ENCODE measurements at places on chromosomes 2 and 18. TPM values are rescaled to one million over a fixed set of nuclear protein-coding genes. Genes with fewer than 3 reads are reported as not detected.

AMER3 gene
- not detected for polyA plus RNA-seq

CACNB4 gene
- not detected for polyA plus RNA-seq

ZSWIM2 gene
- not detected for polyA plus RNA-seq

- peaks cover 16% of the 10 kb centered on the region for H3K36me3 ChIP-seq
- peaks cover 56% of the 10 kb centered on the region for H3K27me3 ChIP-seq
- H3K4me1 ChIP-seq = peaks cover 4% of the 10 kb centered on the region
- no peak for DNase-seq
Observed at GRCh38 chr18:37521510-37522465, 43.8 kb downstream of the CELF4 start.

DNA sequence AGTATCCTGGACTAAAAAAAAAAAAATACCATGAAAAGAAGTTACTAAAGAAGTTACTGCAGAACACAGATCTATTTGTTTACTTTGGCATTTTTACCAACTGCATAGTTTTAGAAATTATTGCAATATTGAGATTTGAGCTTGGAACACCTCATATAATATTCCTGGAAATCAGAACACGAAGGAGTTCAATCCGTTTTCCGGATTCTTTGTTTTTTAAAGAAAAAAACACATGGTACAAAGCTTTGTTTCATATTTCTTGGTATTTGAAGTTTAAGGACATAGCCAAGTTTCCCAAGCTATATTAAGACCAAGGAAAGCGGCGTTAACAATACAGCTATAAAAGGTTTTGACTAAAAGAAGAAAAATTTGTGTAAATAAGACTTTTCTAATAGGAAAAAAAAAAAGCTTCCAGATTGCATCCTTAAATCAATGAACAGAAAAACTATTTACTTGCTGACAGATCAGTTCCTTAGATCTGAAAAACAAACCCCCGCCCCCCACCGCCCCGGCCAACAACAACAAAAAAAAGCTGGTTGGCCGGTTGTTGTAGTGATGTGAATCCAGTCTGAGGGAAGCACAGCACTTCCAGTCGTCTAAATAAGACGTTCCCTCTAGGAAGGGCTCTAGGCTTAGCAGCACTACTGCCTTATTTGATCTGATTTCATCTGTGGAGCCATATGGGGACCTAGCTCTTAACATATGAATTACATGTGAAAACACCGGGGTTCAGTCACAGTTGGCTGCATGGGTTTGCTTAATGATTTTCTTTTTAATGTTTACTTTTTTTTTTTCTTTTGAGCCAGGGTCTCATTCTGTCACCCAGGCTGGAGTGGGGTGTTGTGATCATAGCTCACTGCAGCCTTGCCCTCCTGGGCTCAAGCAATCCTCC is 2.5 kb upstream of the RHOB start:
- no peak for DNase-seq
- peaks cover 9% of the 10 kb centered on the region for H3K27me3 ChIP-seq
- H3K4me1 ChIP-seq = peaks cover 4% of the 10 kb centered on the region
- H3K4me3 ChIP-seq = no peak overlapping the region

DNA sequence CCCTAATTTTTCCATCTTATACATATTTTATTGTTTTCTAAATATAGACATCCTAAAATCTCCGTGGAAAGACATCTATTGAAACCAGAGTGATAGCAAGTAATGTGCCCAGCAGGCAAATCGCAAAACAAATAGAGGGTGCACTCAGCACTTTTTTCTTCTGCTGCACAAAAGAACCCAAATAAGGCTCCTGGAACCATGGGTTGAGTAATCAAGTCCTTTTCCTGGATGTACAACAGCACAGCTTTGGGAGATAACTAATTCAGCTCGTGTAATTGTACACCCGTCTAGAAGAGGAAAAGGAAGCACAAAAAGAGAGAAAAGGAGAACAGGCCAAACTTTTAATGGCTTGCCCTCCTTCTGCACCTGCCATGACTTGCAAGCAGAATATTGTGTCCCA is 126.9 kb upstream of the TLK1 start:
- no peaks in the 10 kb centered on the region for H3K36me3 ChIP-seq
- no peak overlapping the region for H3K4me3 ChIP-seq
- DNase-seq = no peak
